ENCODE measurements at places on chromosomes 13 and 19.

- DNase-seq: peak; percentile 66
Measured at GRCh38 chr19:29741776-29742175, 26.7 kb upstream of the C19orf12 start.

- no peak for DNase-seq
Measured at GRCh38 chr13:39956036-39956435, 300.6 kb downstream of the COG6 start.

- DNase-seq: peak; percentile 91
Measured at GRCh38 chr13:49220036-49220855, at the start of gene MLNR. Gene MLNR (plus strand): TSS chr13:49220338. CDS start chr13:49220338, 0 bp downstream.

DNA sequence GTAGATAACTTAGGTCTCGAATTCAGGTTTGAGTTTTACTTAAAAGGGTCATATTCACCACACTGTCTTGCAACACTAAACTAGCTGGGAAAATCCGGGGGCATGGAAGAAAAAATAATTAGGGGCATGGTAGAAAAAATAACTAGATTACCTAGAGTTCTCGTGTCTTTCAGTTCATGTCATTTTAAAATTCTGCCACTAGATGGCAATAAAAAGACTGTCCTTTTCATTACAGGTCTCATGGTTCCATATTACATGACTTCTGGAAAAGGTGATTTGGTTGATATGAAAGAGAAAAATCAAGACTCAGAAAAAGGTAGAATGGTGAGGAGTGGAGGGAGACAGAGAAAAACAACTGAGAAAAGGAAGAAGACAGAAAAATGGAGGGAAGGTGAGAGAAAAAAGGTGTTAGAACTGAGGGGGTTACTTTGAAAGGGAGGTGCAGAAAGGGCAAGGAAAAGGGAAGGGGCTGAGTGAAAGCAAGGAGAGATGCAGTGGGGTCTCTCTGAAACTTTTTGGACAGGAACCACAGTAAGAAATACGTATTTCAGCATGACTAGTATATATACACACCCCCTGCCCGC lies 299.0 kb downstream of the KLF12 start:
- DNase-seq: peak; percentile 37

DNA sequence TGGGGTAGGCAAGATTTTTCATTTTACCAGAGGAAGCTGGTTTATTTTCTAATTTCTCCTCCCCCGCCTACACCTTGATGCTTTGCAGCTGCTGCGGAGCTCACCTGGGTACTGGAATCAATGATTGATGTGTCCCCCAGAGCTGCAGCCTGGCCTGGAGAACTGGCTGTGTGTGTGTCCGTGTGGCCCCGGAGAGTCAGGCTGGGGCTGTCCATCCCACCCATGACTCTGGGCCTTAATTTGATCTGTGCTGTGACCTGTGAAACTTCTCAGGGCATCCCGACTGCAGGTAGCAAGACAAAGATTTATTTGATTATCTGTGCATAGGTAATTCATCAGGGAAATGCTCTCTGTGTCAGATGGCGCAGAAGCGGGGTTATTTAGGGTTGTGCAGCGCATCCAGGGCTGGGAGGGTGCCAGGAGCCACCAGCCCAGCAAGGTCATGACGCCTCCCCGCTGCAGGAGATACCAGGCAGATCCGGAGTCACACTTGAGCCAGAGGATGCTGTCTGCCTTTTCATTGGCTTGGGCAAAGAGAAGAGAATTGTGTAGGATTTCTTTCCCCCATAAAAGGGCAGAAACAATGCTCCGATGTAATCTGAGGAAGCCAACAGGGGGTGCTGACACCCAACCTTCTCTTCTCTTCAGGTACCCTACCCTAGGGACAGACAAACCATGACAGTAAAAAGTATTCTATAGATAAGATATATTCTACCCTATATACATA lies 346.6 kb downstream of the TSHZ3 start:
- no peak for DNase-seq

DNA sequence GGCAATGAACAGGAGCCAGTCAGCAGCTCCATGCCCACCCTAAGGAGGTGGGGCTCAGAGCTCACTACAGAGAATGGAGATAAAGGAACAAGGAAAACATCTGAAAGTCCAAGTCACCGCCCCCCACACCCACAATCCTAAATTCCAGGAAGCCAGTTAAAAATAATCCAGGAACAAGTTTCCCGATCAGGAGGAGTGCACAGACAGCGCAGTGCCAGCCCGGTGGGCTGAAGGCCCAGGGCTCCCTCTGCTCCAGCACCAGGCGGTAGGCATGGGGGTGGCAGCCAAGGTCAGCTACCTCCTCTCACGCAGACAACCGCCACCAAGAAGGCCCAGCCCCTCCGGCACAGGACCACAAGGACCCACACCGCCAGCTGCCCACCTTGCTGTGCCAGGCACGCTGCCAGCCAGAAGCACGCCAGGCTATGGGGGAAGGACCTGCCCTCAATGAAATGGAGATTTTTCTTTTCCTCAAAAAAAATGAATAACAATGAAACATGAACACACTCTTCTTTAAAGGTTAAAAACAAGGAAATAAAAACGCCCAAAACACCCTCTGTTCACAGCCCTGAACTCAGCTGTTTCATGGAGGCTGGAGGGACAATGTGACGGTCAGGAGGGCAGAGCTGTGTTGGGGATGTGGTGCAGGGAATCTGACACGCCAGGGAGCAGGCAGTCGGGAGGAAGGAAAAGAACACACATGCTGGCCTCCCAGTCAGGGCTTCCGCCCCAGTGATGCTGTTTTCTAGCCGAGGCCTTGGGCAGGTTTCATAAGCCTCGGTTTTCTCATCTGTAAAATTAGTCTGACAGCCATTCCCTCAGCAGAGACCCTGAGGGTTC lies 11.0 kb downstream of the STK24 start:
- DNase-seq: no peak

DNA sequence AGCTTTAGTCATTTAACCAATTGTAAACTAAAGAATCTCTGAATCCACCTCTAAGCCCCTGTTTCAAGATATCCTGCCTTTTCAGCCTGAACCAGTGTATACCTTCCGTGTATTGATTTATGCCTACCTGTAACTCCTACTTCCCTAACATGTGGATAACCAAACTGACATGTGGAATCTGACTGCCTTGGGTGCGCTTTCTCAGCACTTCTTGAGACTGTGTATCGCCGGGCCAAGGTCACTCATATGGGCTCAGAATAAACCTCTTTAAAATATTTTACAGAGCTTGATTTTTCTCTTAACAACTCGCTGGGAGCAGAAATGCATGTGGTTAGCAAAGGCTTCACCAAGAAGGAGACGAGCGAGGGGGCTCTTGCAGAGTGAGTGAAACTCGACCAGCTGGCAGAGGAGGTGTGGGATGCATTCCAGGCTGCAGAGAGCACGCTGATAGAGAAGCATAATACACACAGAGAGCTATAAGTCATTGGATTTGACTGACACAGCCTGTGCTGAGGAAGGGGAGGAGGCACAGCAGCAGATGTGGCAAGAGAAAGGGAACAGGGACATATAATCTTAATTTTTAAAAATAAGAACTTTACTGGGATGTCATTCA lies 268.2 kb upstream of the MAB21L1 start:
- DNase-seq: no peak

- DNase-seq: no peak
Measured at GRCh38 chr13:113842336-113843062, 21.4 kb downstream of the GAS6 start.

DNA sequence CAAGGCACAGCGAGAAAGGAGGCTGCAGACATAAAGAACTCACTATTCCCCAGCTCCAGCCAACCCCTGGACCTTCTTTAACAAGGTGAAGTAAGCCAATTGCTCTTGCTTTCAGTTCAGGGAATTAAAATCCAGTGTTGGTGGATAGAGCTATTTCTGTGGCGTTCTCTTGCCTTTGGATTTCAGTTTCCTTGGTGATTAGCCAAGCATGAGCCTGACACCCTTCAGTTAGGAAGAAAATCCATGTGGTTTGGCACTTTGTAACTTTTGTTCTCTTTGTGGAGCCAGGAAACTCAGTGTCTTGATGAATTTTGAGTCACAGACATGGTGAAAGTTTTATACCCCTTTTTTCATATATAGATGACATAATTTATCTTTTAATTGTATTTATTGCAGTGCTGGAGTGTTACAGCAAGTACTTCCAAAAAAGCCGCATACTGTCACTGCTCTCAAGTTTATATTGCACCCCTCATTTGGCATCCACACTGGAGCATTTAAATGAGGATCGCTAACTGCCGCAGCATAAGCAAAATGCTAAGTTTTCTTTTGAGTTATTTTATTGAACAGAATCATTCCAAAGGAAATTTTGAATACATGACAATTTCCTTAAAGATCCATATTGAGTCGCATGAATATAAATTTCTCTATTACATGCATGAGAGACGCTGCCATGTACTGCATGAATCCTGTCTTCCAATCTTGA lies 406.8 kb downstream of the MYO16 start:
- DNase-seq: no peak

- DNase-seq: no peak
Measured at GRCh38 chr19:35975608-35976214, 19.3 kb upstream of the SDHAF1 start.

GRCh38 chr19:47741544-47742140 lies 3.7 kb upstream of the NOP53 start:
- DNase-seq: no peak

- no peak for DNase-seq
Measured at GRCh38 chr19:10820173-10820572, 15.8 kb downstream of the TMED1 start.

DNA sequence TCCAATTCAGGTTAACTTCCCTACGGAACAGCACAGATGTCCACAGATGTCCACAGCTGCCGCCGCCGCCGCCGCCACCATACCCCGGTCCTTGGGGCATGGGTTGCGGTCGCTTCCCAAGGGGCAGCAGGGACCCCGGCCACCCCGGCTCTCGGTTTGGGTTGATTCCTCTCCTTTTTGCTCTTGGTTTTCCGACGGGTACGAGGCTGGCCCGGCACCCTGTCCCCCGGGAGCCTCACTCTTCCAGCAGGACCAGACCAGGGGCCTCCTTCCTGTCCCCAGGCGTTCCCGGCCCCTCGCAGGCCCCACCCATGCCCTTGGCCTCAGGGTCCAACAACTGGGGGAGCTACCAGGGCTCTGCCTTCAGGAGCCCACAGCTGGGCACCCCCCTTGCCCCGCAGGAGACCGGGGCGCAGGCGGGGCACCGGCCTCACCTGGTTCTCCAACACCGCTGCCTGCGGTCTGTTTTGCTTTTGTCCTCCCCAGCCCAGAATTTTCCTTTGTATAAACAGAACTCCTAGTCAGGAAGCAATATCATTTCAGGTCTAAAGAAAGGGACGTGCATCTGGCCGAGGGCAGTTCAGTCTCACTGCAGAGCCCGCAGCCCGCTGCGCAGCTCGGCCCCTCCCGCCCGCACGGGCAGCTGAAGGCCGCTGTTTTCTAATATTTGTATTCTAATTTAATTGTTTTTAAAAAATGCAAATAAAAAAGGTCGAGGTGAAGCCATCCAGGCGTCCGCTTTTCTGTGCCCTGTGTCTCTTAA lies 27.9 kb downstream of the ZBTB7A start:
- no peak for DNase-seq

GRCh38 chr19:47110521-47111005 lies 3.0 kb downstream of the ZC3H4 start:
- no peak for DNase-seq

DNA sequence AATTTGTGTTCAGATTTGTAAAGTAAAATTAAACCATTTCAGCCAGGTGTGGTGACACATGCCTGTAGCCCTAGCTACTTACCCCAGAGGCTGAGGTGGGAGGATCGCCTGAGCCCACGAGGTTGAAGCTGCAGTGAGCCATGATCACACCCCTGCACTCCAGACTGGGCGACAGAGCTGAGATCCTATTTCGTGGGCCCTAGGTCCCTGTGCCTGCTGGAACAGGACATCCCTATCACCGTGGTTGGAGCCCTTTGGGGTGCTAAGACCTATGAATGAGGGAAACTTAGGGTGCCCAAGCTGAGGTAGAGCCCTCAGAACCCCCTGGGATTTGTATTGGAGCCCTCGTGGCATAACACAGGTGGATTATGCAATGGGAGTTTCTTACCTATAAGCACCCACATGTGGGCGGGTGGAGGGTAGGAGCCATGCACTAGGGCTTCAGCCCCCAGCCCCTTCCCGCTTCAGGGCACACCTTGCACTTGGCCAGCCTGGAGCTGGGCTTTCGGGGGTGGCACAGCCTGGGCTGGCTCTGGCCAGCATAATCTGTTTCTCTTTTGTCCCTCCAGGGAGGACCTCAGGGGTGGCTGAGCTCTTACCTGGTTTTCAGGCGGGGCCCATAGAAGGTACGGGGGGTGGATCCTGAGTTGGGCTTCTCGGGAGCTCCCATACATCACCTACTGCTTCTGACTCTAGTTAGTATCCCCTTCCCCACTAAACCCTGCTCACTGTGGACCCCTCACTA lies 7.2 kb upstream of the USF2 start:
- DNase-seq: peak; percentile 28

GRCh38 chr13:43373400-43373799 lies 350.0 kb downstream of the DNAJC15 start:
- no peak for DNase-seq

GRCh38 chr19:51803967-51804366 lies 9.0 kb downstream of the FPR3 start:
- no peak for DNase-seq

DNA sequence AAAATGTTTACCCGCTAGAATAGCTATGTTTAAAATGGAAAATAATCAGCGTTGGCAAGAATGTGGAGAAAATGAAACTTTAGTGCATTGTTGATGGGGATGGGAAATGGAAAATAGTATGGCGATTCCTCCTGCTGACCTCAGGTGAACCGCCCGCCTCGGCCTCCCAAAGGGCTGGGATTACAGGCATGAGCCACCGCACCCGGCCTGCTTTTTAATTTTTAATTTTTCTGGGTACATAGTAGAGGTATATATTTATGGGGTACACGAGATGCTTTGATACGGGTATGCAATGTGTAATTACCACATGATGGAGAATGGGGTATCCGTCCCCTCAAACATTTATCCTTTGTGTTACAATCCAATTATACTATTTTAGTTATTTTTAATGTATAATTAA lies 7.3 kb upstream of the NLRP8 start:
- no peak for DNase-seq

GRCh38 chr19:13102666-13103580 lies at the start of gene LYL1:
Gene LYL1 (minus strand): TSS chr19:13102858. CDS start chr19:13101171, 1,687 bp downstream.
- no peak for DNase-seq

DNA sequence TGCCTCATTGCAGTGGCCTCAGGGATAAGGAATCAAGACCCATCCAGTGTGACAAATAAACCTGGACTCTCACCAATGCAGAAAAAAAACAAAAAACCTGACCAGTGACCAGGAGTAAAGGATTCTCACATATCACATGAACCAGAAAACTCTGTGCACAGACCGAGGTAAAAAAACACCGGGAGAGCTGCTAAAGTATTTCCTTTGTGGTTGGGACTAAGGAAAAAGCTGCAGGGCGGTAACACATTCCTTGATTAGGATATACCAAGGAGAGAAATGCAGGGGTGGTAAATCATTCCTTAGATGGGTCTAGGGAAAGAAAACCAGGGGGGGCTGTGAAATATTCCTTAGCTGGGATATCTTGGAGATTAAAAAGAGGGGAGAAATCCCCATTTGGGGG lies 64.8 kb upstream of the ZNF85 start:
- DNase-seq: no peak

DNA sequence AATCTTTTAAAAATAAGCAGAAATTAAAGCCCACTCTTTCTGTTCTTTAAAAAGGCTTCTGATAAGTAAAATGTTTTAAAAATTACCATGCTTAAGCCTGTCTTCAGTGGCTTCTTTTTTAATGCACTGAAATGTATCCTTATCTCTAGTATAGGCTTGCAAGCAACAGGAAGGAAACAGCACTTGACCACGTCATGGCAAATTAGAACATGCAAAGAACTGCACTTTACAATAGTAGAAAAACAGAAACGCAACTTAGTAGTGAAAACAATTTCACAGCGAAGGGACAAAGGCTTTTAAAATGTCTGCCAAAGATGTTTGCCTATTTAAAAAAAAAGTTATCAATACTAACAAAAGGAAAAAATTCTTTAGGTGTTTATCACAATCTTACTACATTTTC lies 36.3 kb downstream of the ELF1 start:
- DNase-seq: no peak

GRCh38 chr19:56253737-56254136 lies 18.8 kb upstream of the EDDM13 start:
- peak; percentile 48 for DNase-seq

Data from D341Med (cell line).